ENCODE measurements at places on chromosomes 3 and 15. TPM values are rescaled to one million over a fixed set of nuclear protein-coding genes. Genes with fewer than 3 reads are reported as not detected.

LRRIQ4 gene
- not detected for polyA plus RNA-seq

ACP3 gene
- 0.76 TPM for polyA plus RNA-seq

ZNF660 gene
- 2.7 TPM for polyA plus RNA-seq

GRCh38 chr3:138463724-138464490 lies 29.5 kb downstream of the ESYT3 start:
- DNase-seq = no peak

DNA sequence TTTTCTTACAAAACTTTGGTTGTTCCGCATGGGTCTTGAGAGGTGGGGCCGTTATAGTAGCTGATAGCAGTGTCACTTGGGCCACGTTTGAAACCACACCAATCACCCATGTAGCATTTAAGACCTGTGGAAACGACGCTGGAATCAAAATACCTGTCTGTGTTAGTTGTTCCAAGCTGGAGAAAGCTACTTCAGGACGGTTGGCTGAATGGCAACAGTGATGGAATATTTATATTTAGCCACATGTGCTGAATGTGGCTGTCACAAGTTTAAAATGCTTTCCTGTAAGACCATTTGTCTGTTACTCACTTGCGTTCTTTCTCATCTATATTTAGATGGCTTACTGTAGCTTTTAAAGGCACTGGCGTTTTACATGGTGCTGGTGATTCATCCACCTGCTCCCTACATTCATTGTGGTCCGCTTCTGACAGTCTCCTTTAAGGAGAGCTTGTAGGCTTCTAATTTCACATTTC lies 1.4 kb downstream of the DNAJA4 start:
- no peak for DNase-seq

DNA sequence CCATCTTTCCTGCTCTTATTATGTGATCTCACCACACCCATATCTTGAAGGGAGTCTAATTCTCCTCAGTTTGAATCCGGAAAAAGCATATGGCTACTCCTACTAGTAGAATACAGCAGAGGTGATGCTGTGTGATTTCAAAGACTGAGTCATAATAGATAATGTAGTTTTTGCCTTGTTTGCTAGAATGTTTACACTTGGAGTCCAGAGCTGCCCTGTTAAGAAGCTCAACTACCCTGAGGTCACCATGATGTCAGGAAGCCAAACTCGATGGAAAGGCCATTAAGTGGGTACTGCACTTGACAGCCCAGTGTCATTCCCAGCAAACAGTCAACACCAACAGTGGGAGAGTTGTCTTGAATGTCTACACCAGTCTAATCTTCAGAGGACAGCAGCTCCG lies 56.9 kb downstream of the CD200R1L start:
- no peak for DNase-seq
